ENCODE measurements at places on chromosomes 2 and 18.

DNA sequence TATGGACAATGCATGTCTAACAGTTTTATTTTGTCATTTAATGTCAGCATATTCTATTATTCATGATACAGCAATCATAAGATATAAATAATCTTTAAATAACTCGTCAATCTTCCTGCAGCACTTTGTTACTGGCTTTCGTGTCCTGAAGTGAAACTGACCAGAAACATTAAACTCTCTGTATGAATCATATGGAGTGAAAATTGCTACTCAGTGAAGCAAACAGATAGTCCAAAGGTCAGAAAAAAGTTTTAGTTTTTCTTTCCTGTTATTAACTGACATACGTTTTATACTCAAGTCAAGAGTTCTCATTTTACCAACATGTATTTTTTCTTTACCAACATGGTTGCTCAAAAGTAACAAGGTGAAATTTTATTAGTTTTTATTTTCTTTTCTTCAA lies 106.8 kb upstream of the GALNT5 start:
- no peak for DNase-seq

- DNase-seq, result no peak
Observed at GRCh38 chr18:56034949-56035348, 447.0 kb upstream of the TCF4 start.

DNA sequence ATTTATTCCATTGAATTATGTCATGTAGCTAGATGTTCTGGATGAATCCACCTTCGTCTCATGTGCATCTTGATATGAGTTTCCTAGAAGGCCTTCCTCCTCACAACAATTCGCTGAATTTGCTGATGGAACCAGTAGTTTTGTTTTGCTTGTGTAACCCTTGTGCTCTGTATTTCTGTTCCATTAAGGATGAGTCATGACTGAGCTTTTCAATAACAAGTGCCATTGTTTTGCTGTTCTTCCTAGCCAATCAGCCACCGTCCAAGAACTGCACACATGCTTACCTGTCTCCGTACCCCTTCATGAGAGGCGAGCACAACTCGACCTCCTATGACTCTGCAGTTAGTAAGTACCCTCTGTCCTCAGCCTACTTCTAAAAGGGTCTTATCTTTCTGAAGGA lies 2.3 kb downstream of the TMEM182 start:
- DNase-seq, result no peak

DNA sequence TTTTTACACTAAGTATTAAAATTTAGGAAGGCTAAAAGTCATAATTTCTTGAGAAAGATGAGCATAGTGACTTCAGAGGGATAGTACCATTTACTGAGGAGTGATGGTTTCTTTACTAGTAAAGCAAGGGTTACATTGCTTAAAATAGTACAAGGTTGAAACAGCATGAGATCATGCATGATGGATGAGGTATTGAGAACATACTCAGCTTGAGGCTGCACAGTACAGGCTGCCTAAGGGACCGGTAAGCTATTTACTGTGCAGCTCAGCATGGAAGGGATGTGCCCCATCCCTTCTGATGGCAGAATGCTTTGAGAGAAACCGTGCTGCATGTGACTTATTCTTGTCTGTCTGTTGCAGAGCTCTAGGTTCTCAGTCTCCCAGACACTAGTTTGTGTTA lies 122.1 kb downstream of the EML6 start:
- no peak for DNase-seq

DNA sequence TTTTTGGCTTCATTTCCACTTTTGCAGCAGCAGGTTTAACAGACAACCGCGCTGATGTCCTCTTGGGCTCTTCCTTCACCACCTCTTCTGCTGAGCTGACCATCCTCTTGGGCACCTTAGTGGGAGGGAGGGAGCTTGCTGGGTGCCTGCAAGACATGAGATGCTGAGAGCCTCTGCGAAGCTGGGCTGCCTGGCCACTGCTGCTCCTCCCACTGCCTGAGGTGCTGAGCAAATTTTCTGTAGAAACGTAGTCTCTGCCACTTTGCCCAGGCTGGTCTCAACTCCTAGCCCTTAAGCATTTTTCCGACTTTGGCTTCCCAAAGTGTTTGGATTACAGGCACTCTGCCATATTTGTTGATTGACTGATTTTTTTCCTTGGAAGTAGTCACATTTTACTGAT lies 422.2 kb upstream of the MC4R start:
- no peak for DNase-seq

DNA sequence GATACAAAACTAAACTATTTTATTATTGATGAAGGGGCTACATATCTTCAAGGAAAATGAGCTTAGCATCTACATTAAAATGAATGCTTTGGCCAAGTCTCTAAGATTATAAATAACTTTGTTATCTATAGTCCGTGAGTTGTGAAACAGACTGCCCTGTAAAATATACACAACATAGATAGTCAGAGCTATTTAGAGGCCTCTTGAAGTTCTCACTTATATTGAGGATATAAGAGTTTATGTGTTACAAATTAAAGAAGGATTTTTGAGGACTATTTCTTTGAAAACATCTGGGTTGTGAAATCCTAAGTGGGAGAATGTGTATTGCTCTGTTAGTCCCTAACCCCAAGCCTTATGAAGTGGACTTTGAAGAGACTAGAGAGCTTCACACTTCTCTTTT lies 292.0 kb upstream of the CDH2 start:
- no peak for DNase-seq

GRCh38 chr18:54127759-54128378 lies 96.6 kb downstream of the MBD2 start:
- peak; percentile 20 for DNase-seq

- no peak for DNase-seq
Observed at GRCh38 chr2:72117718-72118117, 29.9 kb downstream of the CYP26B1 start.

DNA sequence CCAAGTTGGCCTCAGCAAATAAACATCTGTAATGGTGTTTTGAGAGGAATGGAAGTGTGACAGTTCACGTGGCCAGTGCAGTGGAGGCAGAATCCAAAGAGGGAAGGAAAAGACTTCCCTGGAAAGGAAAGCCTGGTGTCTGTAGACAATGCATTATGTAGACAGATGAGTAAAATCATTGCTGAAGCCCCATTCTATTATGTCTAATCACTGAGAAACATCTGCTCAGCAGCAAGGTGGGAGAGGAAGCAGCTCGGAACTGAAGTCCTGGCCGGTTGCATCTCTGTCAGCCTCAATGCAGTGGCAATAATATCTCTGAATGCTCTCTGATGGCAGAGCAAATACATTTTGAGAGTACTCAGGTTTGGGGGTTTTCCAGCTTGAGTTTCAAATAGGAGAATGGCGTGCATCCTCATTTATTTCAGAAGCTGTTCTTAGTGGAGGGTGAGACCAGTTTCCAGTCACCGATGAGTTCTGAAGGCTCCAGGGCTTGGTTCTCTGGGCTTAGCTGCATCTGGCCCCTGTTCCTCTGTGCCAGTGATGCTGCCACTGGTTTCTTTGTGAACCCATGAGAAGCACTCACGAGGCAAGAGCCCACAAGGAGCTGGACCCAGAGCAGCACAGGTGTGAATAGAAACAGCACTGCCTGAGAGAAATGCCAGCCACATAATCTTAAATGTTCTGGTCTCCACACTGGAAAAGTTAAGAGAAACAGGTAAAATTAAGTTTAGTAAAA lies 63.3 kb downstream of the RPIA start:
- no peak for DNase-seq

DNA sequence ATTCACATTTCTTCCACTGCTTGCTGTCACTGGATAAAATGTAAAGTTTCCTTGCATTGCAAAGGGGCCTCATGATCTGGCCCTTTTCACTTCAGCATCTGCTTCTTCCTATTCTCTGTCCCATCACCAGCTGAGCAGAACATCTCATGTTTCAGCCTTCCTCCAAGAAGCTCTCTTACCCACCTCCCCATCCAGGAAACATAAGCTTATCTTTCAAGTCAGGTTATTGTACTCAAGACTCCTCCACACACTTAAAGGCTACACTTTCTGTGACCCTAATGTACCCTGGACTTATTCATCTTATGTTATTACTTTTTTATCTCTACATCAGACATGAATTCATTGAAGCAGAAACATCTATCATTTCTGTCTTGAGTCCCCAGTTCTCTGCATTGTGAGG lies 230.5 kb downstream of the PMAIP1 start:
- no peak for DNase-seq

DNA sequence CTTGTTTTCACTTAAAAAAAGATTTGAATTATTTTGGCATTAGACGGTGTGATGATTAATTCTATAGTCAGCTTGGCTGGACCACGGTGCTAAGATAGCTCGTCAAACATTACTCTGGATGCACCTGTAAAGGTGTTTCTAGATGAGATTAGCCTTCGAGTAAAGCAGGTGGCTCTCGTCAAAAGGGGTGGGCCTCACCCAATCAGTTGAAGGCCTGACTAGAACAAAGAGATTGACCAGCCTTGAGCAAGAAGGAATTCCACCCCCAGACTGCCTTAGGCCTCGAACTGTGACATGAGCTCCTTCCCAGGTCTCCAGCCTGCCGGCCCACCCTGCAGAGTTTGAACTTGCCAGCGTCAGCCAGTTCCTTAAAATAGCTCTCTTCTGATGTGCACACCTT lies 73.4 kb downstream of the TWIST2 start:
- DNase-seq, result no peak

- no peak for DNase-seq
Observed at GRCh38 chr18:59382383-59382782, 23.3 kb upstream of the LMAN1 start.

DNA sequence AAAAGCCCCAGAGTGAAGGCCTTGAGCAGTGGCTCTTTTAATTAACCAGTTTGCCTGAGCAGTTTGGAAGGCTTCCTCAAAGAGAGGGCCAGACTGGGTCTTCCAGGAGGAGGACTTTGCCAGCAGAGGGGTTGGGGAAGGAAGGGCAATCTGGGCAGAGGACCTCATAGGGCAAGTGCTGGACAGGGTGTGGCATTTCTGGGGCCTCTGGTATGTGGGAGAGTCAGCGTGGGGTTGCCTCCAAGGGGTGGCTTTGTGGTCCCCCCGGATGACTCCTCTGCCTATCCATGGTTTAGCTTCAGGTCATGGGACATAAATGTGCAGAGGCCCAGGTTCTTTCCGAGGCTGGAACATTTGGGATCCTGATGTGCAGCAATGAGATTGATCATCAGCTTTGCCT lies 12.6 kb downstream of the GLI2 start:
- no peak for DNase-seq

- peak; percentile 2 for DNase-seq
Observed at GRCh38 chr2:229920011-229920641, 1.7 kb downstream of the TRIP12 start.

DNA sequence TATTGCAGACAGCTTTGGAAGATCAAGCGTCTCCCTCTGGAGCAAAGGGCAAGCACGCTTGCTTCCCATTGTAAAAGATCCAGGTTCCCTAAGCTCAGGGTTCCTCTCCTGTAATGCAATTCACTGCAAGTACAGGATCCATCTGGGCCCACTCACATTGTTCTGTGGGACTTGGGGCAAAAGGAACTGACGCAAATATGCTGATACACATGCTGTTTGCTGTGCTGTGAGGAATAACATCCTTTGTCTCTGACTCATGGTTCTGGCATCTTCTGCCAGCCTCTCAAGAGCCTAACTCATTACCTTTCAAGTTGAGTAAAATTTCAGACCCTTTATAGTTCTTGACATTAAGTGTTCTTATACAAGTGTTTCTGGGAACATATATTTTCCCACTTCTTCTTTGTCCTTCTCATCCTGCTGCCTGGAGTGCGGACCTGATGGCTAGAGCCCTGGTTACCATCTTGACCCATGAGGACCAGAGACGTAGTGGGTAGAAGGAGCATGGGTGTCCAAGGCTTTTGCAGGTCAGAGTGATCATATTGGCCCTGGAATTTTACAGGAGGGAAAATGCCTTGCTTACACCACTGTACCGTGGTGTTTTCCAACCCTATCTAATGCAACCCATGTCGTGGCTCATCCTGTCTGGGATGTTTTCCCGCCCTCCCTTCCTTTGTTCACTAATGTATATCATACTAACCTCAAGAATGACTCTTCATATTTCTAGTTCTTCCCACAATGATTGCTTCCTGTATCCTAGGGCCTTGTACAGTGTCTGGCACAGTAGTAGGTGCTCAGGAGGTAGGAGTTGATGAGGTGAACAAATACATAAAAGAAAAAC lies 145.7 kb upstream of the GLI2 start:
- DNase-seq, result no peak

DNA sequence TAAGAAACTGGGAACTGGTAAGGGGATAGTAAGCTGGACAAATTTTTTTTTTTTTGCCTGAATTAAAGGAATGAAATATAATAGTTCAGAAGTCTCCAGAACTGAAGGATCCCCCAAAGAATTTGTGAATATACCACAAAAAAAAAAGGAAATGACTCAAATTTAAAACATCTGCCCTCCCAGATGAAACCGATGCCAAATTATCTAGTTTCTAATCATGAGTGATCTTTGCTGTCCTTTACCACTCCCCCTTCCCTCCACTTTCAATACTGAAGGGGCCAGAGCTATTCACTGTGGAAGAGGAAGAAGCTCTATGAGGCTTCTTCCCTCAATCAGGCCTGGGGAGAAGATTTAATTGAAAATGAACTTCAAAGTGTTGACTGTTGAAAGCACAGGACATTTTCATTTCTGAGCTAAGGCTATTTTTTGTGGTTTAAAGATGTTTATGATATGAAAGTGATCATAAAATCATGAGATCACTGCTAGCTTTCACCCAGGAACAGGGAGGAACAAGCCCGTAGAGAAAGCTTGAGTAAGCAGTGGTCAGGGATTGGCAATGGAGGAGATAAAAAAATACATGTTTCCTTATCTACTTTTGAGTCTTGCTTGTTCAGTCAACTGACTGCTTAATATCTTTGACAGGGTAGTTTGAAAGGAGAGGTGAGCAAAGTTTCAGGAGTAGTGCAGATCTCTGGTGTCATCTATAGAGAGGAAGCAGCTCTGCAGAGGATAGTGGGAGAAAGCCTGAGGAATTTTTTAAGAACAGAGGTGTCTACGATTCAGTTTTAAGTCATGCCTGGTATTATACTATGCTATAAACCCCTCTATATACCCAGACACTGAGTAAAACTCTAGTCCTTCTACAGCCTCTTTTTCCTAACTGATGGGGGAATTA lies 409.5 kb upstream of the FIGN start:
- DNase-seq, result no peak

All from right lung (tissue), 10 donors.